NCI-H526 treated with DMSO at 0.1 percent for 48 hours (cell line): ENCODE measurements at places on chromosomes 4 and X.

- DNase-seq: peak; percentile 97
These were observed 745 bp downstream of the TRIM2 start for GRCh38 chr4:153204728-153205648.

DNA sequence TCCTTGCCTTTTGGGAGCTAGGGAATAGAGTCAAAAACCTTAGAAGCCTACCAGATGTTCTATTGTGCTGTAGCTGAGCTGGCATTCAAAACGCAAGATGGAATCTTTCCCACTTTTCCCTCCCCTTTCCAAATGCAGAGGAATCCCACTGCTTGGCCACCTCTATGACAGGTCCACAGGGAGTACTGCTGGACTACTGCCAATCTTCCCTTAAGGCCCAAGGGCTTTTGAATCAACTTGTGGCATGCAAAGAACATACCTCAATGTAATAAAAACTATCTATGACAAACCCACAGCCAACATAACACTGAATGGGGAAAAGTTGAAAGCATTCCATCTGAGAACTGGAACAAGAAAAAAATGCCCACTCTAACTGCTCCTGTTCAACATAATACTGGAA lies 139.2 kb upstream of the AGTR2 start:
- no peak for DNase-seq

DNA sequence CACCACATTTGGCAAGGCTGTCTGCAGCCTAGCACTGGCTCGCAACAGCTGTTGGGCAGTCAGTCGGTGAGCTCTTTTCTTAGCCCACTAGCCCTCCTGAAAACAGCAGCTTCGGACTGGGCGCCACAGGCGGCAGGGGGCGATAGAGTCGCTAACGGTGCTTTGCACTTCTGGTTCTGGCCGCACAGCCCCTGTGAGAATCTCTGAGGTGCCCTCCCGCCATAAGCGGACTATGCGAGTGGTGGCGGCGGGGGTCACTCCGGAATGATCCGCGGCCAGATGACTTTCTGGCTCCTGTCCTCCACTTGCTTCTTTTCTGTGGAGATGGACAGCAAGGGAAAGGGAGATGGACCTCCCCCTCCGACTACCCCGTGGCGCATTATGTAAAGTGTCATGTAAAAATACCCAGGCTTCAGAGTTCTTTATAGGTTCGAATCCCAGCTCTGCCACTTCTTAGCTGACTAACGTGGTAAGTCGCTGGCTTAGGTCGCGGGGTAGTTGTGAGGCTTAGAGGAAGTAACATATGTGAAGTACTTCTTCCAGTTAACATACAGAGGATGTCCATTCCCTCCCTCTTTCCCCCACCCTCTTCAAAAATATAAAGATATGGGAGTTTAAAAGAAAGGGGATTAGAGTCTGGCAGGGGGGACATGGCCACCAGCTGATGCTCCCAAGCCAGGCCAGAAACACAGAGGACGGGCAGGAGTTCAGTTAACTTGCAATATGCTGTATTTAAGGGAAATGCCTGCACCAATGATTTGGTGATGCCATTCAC lies 11.0 kb downstream of the ARHGAP36 start:
- DNase-seq: no peak

DNA sequence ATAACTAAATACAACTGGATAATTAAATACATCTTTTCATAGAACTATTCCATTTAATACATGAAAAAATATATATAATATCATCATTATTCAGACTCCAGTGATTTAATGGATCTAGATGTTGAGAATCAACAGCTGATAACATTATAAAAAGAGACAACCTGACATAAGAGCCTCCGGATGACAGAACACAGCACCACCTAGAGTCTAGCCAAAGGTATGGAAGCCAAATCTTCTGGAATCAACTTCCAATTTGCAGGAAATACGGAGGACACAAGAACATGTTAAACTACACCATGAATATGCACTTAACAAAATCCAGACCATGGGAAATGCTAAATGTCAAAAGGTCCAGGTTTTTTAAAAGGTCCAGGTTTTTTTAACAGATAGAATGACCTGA lies 55.0 kb downstream of the LRBA start:
- no peak for DNase-seq

DNA sequence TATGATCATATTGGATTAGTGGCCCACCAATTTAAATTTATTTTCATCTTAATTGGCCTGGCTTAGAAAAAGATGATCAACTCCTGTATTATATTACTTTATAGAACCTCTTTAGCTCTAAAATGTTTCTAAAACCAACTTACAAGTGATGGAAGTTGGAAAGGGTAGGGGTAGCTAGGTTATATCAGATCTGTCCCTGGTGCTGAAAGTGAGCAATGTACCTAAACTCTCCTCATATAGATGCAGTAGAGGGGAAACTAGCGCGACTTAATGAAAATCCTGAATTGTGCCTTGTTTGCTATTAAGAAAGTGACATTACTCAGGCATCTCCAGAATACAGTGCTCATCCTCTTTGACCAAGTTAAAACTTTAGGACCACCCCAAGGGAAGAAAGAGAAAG lies 7.5 kb upstream of the PTCHD1 start:
- DNase-seq: no peak

- no peak for DNase-seq
These were observed 8.0 kb downstream of the SLC9B1 start for GRCh38 chr4:103011378-103012025.

DNA sequence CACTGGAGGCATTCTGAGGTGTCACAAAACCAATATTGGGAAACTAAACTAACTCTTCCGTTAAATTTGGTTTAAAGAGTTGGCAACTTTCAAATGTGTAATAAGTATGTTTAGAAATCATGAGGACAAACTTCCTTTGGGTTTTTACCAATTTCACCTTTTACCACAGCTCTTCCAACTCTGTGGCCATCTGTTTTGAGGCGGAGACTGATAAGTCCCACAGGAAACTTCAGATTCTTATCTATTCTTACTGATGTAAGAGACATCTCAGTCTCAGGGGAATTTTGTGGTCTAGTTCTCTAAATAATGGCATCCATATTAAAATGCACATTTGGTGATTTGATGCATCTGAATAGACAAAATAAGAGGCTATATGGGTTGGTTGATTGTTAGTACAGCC lies 229.2 kb upstream of the AFF2 start:
- no peak for DNase-seq

GRCh38 chr4:20954541-20954940 lies 254.3 kb downstream of the PACRGL start:
- no peak for DNase-seq

DNA sequence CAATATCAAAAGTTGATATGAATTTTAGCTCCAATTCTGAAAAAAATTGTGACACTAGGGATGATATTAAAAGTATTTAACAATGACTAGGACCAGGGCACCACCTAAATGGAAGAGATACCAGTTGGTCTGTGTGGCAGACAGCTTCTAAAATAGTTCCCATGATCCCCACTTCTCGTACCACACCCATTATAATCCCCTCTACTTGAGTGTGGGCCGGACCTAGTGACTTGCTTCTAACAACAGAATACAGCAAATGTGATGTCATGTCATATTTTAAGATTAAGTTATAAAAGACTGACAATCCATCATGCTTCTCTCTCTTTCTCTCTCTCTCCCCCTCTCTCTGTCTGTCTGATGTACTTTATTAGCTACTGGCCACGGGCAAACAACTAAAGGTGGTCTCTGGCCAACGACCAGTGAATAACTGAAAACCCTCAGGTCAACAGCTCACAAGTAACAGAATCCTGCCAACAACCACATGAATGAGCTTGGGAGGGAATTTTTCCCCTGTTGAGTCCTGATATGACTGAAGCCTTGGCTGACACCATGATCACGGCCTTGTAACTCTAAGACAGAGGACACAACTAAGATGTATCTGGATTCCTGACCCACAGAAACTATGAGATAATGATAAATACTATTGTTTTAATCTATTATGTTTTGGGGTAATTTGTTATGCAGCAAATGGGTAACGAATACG lies 34.4 kb downstream of the FAM13A start:
- DNase-seq: no peak

DNA sequence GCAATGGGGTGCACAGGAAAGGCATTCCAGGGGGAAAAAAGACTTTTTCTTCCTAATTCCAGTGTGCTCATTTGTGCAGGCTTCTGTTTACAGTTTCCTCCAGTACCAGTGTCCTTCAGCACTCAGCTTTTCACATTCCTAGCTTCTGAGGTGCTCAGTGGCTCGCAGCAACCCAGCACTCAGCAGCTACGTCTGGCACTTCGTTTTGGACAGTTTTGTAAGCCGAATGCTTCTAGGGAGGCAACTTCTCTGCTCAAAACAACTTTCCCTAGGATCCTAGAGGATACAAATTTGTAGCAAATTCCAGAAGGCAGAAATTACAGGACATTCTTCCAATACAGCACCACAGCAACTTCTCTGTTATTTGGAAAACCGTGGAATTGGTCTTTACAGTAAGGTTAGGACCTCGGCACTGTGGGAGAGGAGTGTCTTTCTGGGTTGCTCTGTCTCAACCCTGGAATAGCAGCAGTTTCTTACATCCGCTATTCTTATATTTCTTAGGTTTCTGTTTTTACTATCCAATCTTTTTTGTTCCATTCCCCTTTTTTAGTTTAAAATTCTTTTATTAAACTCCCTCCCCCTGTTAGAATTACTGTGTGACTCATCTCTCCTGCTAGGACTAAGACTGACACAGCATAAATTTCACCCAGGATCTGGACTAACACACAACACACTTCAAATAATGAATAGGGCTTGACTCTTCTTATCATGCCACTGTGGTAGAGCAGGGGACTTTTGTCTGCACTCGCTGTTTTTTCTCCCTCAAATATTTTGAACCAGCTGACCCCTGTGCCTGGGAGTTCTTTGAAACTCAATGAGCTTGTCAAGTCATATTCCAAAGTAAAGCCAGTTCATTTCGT lies 1314.7 kb downstream of the FSTL5 start:
- no peak for DNase-seq

DNA sequence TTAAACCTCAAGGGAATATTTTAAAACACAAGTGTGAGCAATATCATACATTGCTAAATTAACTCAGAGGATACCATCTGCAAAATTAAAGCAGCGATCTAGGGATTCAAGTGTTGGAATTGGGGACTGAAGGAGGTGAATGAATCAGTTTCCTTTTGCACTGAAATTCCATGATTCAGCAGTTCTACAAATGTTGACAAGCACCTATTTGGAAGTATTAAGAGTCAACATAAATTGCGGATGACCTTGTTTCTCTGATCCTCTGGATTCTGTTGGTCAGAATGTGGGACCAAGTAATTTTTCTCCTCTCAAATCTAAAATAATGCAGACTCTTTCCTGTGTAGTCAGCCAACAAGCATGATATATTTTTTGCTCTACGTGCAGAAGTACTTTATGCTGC lies 78.8 kb downstream of the LDB2 start:
- no peak for DNase-seq

- DNase-seq: no peak
These were observed 283.0 kb upstream of the GPC4 start for GRCh38 chrX:133698298-133698697.

GRCh38 chrX:119617517-119618164 lies 11.4 kb upstream of the NKRF start:
- DNase-seq: peak; percentile 80

DNA sequence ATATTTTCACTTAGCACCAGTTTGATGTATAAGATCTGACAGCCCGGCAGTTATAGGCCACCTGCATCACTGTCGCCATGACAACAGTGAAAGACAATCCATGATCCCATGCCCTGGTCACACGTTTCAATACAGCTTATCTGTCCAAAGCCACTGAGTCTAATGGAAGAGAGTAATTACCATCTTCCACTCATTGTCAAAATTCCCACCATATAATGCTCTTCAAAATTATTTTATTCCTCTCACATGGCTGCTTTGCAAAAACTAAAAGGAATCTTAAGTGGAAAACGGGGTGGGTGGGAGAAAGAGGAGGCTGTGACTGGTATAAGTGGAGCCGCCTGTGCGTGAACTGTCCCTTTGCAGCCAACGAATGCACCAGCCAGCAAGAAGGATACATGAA lies 44.2 kb downstream of the MAML3 start:
- DNase-seq: no peak

GRCh38 chr4:57668621-57669020 lies 558.4 kb upstream of the IGFBP7 start:
- DNase-seq: no peak

DNA sequence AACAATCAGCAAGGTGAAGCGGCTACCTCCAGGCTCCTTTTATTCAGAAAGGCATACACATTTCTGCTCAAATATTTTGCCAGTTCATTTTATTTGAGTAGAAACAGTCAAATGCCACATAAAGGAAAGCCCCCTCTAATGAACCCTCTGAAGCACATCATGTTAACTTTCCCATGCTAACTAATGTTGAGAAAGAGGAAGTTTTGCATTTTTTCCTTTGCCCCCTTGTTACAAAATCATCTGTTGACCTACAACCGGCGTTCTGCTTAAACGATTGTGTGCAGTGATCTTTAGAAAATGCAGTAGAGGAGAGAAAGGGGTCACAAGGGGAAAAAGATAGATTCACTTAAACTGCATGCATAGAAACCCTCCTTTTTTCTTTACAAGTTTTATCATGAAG lies 25.2 kb upstream of the ATXN3L start:
- no peak for DNase-seq

DNA sequence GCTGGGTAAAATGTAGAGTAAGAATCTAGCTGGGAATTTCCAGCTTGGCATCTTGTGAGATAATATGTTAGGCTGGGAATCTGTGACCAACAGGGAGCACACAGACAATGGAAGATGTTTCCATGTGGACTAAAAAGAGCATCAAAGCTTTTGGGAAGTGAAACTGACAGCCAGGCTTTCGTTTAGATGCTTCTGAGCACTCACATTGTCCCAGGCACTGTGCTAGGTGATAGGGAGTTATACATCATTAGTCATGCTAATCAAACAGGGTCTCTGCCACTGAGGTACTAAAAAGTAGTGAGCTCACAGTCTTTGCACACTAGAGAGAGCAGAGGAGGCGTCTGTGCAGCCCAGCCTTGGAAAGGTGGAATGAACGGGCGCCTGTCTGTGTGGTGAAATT lies 101.9 kb upstream of the SCOC start:
- DNase-seq: no peak

DNA sequence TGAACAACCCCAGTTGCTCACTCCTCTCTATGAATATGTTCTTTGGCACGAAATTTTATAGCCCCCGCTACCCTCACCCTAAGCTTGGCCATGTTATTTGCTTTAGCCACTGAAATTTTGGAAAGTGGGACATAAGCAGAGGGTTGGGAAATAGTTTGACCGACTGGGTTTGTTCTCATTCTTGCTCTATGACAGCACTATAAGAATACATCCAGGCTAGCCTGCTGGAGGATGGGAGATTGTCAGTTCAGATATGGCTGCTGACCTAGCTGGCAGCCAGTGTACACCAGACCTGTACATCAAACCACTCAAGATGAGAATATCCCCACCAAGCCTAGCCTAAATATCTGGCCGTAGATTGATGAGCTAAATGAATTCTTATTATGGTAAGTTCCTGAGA lies 298.1 kb downstream of the PDGFC start:
- no peak for DNase-seq

GRCh38 chrX:65690057-65690855 lies 22.8 kb downstream of the MSN start:
- DNase-seq: no peak

- DNase-seq: no peak
These were observed 503.9 kb downstream of the SMARCA1 start for GRCh38 chrX:129019412-129019811.

- DNase-seq: no peak
These were observed 99.0 kb downstream of the ZAR1 start for GRCh38 chr4:48589098-48589445.
